GM12892 (cell line): ENCODE measurements at places on chromosomes 5 and 9.

DNA sequence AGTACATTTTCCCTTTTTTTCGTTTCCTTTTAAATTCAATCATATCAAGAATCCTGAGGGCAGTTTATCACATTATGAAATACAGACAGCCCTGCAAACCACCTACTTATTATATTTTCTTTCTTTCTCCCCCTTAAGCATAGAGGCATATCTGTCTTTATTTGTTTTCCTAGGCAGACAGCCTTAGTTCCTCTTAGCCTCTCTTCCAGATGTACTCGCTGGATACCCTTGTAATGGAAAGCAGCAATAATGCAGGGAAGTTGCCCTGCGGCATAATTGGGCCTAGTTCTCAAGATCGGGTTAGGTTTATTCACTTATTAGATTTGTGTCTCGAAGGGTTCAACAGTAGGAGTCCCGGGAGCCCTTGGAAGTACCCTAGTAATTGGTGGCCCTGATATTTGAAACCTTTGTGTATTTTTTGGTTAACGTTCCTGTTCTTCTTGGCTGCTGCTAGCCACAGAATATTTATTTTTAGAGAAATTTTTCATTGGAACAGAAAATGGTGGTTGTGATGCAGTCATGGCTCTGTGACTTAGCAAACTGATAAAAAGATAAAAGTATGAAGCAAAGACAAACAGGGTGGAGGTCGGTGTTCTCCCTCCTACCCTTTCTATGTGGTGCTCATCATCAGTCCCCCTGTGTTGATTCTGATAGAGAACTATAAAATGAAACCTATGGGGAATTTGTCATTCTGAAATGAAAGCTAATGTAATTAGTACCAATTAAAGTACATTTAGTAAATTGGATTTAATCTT, 6.4 kb downstream of the TLE4 start:
- DNase-seq, result no peak

DNA sequence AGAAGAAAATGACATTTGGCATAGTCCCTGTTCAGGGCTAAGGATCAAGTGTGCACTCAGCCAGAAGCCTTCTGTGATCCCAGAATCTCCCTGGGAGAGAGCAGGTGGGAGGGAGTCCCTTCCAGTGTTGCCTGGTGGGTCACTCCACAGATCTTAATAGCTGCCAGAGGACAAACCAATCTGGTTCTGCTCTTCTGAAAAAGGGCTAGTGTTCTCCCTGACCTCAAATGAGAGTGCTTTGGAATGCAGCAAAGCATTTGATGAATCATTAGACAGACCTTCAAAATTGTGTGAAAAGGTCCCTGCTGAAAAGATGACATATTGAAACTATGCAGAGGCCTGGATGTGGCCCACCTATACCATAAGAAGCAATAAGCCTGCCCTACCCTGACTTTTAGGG, 339.7 kb downstream of the TMEM232 start:
- no peak for DNase-seq

- no peak for DNase-seq
Observed at GRCh38 chr9:21936161-21936560, 58.0 kb downstream of the CDKN2A start.

DNA sequence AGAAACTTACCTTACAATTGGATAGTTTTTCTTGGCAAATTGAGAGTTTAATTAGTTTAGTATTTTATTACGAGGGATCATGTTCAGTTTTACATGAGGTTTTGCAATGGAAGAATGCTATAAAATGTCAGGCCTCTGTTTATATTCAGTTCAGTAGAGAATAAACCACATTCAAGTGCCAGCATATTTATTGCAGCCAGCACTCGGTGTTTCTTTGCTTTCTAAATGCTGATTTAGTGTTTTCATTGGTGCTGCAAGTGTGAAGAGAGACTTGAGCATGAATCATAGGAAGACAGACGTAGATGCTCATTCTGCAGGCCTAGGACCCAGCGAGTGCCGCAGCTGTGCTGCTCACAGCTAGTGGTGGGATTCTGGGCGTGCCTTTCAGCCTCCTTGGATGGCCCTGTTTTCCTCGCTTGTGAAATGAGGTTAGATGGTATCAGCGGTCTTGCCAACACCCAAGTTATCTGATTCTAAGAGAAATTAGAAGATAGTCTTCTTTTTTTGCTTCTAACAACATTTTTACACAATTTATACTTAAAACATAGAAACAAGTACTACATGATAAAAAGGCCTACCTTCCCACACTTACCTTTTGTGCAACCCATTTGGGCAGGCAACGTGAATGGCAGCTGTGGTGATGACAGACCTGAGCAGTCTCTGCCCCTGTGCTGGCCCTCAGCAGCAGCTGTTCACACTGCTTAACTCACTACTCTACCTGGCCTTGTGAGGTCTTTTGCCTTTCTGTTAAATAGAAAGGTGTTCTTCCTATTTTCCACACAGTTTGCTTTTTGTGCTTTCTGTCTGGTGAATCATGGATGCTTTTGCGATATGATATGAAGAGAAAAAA, 26.8 kb upstream of the TNFAIP8 start:
- no peak for DNase-seq

GRCh38 chr9:109593612-109594011, 95.5 kb upstream of the PTPN3 start:
- DNase-seq, result no peak

DNA sequence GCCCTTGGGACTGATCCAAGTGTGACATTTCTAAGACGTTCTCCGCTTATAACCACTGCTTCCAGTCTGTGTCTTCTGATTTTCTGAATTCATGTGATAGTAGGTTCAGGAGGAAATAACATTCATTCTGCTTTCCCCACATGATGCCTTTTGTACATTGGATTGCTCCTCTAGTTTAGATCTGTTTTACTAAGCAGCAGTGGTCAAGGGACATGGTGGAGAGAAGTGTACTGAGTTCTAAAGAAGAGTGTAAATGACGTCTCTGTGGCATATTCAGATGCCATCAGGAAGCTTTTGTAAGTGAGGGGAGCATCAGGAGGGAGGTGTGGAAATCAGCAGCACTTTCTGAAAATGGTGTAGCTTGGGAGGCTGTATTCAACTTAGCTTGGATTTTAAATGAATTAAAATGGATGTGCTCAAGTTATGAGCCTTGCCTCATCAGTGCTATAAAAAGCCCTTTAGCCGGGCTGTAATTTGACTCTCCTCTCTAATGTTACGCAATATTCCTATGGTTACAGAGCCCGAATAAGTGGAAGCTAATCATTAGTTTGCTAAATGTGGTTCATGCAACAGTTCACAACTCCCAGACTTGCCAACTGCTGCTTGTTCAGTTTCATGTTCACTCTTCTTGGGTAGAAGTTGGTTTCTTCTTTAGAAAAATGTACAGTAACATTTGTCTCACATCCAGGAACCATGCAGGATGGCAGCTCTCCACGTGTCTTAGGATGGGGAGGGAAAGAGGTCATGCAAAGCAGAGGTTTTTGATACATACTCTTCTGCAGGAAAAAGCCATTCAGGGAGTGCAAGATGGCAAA, 281.3 kb downstream of the ARHGAP26 start:
- no peak for DNase-seq

GRCh38 chr5:1431896-1432295, 13.3 kb downstream of the SLC6A3 start:
- peak; percentile 0 for DNase-seq

- no peak for DNase-seq
Observed at GRCh38 chr5:14435481-14435880, 146.1 kb upstream of the OTULINL start.

DNA sequence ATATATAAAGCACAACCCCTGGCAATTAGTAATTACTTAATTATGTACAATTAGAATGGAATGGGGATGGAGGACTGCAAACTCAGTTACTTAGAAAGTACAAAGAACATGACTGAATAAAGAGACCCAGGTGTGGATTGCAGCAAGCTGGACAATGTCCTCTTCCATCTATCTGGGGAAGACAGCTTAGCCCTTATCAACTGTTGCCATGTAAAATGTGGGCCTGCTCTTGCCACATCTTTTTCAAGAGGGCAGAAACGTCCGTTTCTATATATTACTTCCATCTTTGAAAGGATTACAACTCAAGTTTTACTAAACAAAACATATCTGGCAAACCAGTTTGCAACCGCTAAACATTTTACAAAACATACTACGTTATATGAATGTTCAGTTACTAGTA, 26.2 kb downstream of the GOLPH3 start:
- no peak for DNase-seq

DNA sequence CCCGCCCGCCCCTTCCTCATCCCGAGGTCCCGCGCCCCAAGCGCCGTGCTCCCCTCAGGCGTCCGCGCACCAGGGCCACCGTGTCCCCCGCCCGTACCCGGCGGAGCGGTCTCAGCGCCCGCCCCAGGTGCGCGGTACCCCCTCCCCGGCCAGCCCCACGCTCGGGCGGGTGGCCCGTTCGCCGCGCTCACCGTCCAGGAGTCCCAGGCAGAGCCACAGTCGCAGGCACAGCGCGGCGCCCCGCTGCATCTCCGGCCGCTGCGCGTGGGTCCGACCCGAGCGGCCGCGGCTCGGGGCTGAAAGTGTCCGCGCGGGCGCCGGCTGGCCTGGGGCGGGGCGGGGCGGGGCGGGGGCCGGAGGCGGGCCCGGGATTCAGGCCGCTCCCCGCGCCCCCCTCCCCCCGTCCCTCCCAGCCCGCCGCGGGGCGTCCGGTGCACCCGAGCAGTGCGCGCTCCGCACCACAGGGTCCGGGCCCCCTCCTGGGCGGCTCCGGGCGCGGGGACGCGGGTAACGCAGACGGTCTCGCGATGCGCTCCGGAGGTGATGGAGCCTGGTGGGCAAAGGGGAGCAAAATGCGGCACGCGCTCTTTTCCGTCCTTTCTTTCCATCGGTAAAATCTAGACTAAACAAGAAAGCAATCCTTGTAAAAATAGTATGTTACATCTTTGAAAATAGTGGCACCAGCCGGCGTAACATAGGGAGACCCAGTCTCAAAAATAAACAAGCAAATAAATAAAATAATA, at the start of gene FLT4:
TSS of gene FLT4 (minus strand) at position 304 of the 743 bp plus-strand sequence. CDS start at position 249, 55 bp downstream.
- no peak for DNase-seq

DNA sequence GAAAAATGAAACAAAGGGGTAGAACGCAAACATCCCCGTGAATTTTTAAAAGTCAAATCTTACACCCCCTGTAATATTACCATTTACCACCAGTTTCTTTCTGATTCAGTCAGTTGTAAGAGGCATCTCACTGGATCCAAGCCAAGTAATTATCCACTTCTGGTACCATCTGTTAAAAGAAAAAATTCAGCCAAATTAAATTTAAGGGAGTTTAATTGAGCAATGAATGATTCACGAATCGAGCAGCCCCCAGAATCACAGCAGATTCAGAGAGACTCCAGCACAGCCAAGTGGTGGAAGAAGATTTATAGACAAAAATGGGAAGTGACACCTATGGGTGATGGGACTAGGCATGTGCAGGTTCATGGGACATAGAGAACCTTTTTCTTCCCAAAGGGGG, 29.9 kb upstream of the MTMR12 start:
- no peak for DNase-seq

DNA sequence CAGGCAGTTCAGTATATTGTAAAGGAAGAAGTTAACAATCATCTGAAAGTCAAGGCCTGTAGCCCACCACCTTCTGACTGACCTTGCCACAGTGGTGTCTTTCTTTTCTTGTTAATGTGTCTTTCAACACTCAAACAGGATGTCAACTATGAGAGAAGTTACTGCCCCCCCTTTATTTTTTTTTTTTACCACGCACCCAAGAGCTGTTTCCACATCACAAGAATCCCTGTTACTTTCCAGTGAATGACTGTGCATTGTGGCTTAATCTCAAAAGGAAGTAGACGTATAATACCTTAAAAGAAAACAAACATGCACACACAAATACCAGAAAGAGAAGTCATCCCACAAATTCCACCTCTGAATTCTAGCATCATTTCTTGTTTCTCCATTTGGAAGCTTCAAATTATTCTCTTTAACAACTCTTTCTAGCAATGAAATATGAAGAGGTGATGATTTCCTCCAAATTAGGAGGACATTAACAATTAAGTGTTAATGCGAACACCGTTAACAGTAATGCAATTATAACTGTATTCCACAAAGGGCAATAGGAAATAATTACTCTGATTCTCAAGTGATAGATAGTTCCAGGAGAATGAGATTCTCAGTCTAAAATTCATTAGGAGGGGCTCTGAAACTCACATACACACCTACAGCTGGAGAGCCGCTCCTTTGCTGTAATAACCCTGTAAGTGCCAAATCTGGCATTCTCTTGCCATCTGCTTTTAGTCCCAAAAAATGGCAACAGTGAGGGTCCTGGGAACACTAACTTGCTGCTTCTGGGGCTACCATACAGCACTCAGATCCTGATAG, 201.0 kb downstream of the EFNA5 start:
- DNase-seq, result no peak

- DNase-seq, result peak; percentile 58
Observed at GRCh38 chr9:21031091-21031807, at the start of gene HACD4. Gene HACD4 (minus strand): TSS chr9:21031640. CDS start chr9:21031590, 50 bp downstream.

- DNase-seq, result no peak
Observed at GRCh38 chr5:94072116-94072515, 330.7 kb upstream of the POU5F2 start.

GRCh38 chr9:120692901-120693699, 21.2 kb downstream of the MEGF9 start:
- DNase-seq, result no peak

DNA sequence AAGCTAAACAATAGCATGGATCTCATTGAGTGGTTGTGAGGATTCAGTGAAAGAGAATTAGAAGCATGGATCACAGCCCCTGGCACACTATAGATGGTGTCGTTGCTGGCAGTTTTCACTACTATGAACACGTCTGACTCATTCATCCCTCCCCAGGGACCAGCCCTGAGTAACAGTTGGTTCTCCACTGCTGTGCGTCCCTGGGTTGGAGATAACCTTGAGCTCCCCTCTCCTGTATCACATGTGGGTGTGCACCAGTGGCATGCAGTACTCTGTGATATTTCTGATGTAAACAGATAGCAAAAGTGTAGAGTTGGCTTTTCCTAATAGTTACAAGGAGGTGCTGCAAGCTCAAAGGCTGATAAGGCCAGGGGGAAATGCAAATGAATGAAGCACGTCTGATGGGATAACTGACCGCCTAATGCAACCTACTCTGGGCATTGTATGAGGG, 8.8 kb upstream of the LCP2 start:
- no peak for DNase-seq

DNA sequence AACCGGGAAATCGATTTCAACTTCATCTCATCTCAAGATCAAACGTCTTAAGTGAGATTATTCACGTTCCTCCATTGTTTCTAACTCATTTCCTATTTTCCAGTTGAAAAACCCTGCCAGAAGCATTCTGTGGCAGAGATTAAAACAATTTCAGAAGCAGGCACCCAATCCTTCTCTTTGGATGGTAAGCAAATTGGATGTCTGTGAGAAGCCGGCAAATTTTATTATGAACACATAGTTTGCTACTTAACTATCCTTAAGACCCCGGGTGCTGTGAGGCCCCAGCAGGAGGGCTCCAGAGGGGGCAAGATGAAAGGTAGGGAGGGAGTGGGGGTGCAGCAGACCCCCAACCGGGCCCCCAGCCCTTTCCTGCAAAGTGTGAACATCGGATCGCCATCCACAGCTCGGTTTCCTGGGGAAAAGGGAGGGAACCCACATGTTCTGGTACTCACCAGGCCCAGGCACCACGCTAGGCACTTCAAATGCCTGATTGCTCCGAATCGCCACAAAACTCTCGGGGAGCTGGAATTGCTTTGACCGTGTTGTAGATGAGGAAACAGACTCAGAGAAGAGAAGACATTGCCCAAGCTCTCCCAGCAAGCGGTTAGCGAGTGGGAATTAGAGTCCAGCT, 167.1 kb upstream of the MVB12B start:
- DNase-seq, result no peak
